ENCODE measurements at places on chromosomes 7 and 10.
A peak's percentile ranks its signal among the peaks of the same experiment; 100 is the strongest.

- DNase-seq: no peak
These were observed 251.4 kb upstream of the HABP2 start for GRCh38 chr10:113301342-113301984.

- DNase-seq: peak; percentile 24
These were observed 154.3 kb downstream of the ELAPOR2 start for GRCh38 chr7:86904949-86905834.

DNA sequence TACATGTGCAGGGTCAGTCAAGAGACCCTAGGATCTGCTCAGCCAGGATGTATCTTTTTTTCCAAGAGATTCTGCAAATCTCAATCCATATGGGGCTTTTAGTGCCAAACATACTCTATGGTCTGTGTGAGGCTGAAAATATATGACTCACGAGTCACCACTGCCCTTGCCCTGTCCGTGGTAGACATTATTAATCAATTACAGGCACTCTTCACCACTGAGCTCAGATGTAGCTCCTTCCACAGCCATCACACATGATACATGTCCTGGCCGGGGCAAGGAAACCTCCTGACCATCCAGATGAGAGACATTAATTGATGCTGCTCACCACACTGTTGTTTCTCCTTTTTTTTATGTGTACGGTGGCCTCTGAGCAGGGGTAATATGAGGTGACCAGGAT lies 90.2 kb upstream of the RET start:
- DNase-seq: no peak

- DNase-seq: no peak
These were observed 39.9 kb downstream of the DKK1 start for GRCh38 chr10:52353960-52354394.

GRCh38 chr10:17506390-17506789 lies 52.0 kb upstream of the ST8SIA6 start:
- DNase-seq: no peak

DNA sequence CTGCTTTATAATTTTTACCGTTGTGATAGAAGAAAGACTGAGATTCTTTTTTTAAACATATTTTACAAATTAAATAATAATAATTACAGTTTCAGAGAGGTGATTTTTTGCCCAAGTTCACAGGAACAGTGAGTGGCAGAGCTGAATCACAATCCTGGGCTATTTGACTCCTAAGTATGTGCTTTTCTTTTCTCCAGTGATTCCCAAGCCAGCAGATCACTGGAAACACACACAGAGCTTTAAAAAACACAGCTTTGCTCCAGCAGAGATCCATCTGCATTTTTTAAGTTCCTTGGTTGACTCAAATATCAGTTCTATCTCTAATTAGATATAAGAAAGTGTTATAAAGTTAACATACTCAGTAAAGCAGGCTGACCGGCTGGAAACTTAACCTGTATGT lies 69.0 kb downstream of the AHR start:
- DNase-seq: peak; percentile 33

DNA sequence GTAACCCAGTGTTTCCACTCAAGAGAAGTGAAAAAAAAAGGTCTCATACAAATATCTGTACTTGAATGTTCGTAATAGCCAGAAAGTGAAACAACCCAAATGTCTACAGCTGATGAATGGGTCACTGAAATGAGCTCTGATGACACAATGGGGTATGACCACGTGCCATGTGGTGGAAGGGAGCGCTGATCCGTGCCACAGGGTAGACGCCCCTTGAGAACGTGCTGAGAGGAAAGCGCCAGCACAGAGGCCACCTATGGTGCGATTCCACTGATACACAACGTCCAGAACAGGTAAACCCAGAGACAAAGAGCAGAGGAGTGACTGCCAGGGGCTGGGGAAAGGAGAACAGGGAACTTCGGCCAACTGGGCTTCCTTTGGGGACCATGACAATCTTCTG lies 50.3 kb downstream of the MAD1L1 start:
- no peak for DNase-seq

- peak; percentile 87 for DNase-seq
These were observed 166.0 kb downstream of the SNX13 start for GRCh38 chr7:17774248-17774647.

DNA sequence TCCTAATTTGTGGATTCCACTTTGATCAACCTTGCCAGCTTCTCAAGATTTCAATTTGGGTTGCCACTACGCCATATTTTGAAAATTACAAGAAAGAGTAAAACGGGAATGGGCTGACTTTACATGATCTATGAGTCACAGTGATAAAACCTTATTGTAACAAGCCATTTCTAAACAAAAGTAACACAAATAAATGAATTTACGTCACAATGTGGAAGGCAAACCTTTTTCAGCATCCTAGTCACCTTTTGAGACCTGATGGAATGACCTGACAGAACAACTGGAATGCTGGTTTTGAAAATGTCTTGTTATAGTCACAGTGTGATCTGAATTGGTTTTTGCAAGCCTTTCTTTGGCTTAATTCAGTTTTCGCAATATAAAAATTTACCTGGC lies 85.9 kb downstream of the CDK6 start:
- DNase-seq: no peak

DNA sequence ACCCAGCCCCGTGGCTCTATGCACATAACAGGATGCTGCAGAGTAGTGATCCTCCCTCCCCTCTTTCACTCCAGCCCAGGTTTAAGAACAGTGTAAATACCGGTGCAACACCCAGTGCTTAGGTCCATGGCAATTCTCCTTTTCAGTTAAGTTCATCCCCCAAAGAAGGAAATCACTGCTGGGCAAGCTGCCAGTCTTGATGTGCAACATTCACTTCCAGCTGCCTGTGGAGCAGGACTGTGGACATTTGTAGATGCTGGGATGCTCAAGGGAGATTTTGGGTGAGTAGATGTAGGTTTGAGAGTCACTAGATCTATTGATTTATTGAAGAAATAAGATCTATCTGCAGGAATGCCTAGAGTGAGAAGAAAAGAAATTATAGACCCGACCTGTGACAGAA lies 294.3 kb upstream of the KIAA1217 start:
- no peak for DNase-seq

DNA sequence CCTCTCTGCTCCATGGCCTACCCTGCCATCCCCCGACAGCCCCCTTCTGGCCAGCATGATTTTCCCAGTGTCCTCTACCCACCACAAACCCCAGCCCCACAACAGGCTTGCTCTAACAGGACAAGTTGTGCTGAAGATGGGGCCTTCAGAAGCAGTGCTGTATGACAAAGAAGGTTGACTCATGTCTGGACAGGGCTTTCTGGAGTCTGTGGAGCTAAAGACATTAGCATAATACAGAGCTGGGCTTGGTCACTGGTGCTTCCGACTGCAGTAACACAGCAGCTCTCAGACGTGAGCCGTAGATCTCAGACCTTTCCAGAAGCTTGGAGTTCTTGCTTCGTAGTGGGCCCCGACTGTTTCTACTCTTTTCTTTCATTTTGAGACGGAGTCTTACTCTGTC lies 100.5 kb downstream of the GTF2IRD1 start:
- no peak for DNase-seq

- DNase-seq: peak; percentile 75
These were observed 59.6 kb upstream of the CAPZA2 start for GRCh38 chr7:116802746-116803152.

DNA sequence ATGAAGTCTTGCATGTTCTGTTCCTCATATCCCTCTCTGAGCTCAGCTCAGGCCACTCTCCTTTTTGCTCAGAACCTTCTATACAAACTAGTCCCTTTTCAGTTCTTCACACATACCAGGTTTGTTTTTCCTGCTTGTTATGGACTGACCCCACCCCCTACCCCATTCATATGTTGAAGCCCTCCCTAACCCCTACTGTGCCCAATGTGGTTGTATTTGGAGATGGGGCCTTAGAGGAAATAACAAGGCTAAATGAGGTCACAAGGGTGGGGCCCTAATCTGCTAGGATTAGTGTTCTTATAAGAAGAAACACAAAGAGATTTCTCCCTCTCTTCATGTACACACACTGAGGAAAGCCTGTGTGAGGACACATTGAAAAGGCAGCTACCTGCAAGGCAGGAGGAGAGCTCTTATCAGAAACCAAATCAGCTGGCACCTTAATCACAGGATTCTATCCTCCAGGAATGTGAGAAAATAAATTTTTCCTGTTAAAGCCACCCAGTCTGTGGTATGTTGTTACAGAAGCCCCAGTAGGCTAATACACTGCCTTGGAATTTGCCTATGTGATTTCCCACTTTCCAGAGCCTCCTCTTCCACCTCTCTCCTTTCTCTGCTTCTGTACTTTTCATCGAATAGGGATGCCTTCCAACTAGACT lies 67.3 kb upstream of the DNAJB12 start:
- no peak for DNase-seq

DNA sequence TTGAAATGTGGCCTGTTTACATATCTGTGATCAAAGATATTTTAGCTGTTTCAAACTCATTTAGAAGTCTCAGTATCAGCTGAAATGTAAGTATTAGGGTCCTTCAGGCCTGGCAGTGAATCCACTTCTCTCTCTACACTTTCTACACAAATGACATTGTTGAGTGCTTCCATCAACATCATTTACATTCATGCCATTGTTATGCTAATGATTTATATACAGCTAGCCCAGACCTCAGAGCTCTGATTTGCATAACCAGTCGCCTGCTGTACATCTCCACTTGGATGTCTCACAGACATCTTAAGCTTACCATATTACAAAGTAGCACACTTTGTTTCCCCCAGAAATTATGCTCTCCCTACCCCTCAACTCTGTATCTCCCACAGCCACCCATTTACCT lies 71.6 kb downstream of the GSDME start:
- no peak for DNase-seq

GRCh38 chr10:99874341-99875085 lies 92.1 kb downstream of the ABCC2 start:
- DNase-seq: no peak

DNA sequence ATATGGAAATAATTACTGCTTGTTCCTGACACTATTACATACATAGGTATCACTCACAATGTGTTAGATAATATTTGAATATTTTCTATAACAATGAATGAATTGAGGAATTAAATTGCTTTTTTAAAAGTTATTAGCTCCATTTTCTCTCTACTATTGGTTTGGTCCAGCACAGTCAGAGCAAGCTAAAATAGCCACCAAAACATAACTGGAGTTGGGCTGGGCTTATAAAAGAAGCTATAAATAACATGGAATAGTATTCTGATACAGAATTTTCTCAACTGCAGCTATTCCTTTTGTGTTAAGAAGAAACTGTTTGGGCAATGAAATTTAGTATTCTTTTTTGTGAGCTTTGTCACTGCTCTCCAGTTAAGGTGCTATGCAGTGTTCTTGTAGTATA lies 142.6 kb upstream of the LRRN3 start:
- no peak for DNase-seq

GRCh38 chr7:105838627-105839231 lies 37.7 kb downstream of the ATXN7L1 start:
- DNase-seq: peak; percentile 62

DNA sequence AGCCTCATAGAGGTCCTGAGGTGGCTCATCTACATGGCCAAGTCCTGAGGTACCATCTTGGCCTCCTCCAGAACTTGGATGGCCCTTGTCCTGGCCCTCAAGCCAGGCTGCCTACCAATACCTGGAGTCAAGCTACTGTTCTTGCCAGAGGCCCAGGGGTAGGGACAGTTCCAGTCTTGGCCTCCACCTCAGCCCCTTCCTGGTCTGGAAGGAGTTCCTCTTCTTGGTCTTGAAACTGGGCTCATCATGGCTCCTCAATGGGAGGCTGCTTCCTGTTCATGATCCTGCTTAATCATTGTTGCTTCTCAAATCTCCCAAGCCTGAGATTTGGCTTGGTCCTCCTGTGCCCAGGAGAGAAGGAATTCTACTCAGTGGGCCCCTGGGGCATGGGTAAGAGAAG lies 3.9 kb downstream of the HPS6 start:
- no peak for DNase-seq

- DNase-seq: no peak
These were observed 17.3 kb downstream of the CYP2E1 start for GRCh38 chr10:133544506-133544905.

DNA sequence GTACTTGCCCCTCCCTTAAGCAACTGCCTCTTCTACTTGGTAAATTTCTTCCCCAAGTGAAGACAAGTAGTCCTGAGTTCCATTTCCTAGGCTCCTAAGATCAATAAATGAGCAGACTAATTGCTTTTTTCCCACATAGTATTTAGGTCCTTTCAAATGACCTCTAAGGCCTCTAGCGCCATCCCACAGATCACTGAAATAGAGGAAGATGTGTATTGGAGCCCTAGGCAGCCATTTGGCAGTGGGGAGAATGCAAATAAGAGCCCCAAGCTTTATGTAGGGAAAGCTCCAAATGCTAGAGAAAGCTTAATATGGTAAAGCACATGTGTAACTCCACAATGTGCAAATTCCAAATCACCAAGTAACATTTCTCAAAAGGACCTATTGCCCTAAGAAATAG lies 316.5 kb upstream of the PHF14 start:
- no peak for DNase-seq

DNA sequence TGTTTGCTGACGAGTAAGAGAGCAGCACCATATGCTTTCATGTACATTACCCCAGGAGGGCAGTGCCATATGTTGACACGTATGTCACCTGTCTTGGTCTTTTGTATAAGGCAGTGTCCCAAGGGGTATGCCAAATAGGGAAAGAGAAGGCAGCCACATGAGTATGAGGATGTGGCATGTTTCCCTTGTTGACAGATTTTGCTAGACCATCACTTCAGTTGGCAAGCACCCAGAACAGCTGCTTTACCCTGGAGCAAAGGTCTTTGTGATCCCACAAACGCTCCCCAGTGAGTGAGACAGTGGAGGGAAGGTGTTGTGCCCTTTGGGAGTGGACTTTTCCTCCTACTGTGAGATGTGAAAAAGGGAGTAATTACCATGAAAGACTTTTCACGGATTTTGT lies 350.1 kb downstream of the ETV1 start:
- no peak for DNase-seq

- no peak for DNase-seq
These were observed 4.6 kb downstream of the SPAM1 start for GRCh38 chr7:123929655-123930054.

GRCh38 chr10:29127731-29128130 lies 161.1 kb upstream of the LYZL1 start:
- DNase-seq: no peak

DNA sequence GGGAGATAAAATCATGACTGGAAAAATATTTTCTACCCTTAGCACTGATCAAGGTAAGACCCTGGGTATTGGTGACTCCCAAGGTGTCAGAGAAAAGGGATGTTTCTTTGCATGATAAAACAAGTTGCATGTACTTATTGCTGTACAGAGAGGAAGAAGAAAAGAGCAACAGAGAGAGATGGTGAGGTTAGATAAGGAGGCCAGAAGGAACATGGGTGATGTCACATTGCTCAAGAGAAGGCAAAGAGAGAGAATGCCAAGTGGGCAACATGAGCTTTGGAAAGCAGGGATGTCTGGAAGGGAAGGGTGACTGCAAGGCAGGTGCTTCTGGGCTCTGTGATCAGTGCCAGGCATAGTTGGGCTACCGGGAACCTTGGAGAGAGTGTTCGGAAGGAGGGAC lies 65.1 kb upstream of the ADARB2 start:
- DNase-seq: no peak

- peak; percentile 87 for DNase-seq
These were observed 513.0 kb downstream of the INHBA start for GRCh38 chr7:41189866-41190265.

- peak; percentile 50 for DNase-seq
These were observed 134.8 kb upstream of the KIF5B start for GRCh38 chr10:32190890-32191491.
